ENCODE measurements at places on chromosomes 12 and 14.

DNA sequence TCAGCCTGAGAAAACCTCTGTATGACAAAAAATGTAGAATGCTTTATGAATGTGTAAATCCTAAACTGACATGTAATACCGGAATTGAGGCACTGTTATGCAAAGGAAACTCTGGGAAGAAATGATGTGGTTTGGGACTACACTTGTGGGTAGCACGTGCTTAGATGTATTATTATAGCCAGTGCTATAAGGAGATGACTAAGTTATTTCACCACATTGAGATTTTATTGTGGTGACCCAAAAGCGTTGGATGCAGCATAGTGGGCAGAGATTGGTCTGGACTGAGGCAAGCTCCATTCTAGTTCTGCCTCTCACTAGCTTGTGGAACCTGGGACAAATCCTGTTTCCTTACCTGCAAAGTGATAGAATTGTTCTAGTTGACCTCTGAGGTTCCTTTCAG lies 172.2 kb downstream of the SNAPC1 start:
- DNase-seq = no peak

GRCh38 chr12:57554453-57554852 lies 4.6 kb downstream of the KIF5A start:
- no peak for DNase-seq

DNA sequence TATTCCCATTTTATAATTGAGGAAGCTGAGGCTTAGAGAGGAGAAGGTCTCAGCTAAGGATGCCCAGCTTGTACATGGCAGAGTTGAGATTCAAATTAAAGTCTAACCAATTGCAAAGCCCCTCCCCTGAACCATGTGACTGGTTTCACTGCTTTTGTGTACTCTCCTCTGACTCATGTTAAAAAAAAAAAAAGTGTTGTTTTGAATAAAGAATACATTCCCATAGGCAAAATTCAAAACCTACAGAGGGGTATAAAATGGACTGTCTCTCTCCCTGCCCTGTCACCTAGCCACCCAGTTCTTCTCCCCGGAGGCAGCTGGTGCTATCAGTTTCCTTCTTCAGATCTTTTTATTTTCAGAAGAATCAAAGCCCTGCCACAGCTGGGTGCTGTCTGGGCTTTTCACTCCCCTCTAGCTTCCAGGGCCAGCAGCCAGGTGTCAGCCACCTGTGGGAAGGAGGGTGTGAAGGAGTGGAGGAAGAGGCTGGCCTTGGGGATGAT lies 5.4 kb downstream of the PSMD9 start:
- DNase-seq = no peak

- DNase-seq = no peak
Measured at GRCh38 chr14:66939409-66939808, 249.8 kb upstream of the GARIN2 start.

DNA sequence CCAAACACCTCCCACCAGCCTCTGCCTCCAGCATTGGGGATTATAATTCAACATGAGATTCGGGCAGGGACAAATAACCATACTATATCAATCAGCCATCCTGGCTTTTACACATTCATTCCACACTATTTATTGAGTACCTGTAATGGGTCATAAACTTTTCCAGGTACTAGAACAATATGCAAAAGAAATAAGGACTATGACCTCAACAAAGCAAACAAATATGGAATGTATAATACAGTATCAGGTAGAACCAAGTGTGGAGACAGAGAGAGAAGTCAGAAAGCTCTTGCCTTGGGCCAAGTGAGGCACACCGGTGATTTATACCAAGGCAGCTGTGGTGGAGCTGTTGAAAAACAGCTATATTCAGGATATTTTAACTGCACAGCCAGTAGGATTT lies 116.3 kb downstream of the TSPAN8 start:
- DNase-seq = no peak

DNA sequence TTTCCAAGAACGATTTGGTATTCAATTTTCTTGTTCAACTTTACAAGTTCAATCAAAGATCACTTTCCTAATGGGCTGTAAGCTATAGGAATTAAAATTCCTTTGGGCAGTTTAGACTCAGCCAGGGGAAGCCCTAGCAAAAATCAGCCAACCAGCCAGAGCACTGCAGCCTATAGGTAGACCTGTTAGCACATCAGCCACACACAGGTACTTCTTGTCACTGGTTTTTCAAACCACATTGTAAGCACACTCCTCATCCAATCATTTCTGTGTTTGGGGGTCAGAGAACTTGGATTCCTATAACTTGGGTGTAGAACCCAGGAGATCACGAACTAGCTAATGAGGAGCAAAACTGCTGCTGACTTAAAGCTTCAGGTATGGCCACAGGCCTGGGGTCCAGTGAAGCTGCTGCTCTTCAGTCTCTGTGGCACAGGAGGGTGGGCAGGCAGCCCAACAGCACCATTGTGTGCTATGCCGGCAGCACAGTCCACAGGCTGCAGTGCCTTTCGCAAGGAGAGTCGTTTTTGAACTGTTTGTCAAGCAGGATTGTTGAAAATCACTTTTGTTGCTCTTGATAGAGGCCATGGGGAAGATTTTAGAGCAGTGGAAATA lies 87.3 kb upstream of the RFX4 start:
- no peak for DNase-seq

GRCh38 chr12:101051901-101052550 lies 158.0 kb downstream of the SLC5A8 start:
- no peak for DNase-seq

- DNase-seq = no peak
Measured at GRCh38 chr12:131975228-131975627, 25.5 kb downstream of the EP400 start.

DNA sequence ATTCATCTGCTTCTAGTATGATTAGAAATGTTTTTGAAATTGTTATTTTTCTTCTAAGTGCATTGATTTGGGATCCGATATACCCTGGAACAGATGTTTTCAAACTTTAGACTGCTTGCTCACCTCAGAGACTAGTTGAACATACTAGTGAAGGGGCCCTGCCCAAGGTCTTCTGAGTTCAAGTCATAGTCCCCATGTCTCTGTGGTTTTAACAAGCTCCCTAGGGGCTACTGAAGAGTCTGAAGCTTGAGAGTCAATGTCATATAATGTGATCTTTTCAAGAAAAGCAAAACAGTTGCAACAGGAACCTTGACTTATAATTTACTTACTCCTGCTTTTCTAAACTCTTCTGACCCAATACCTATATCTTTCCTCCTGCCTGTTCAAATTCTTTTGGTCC lies 7.5 kb upstream of the UBE2N start:
- no peak for DNase-seq

- no peak for DNase-seq
Measured at GRCh38 chr12:4178424-4179170, 95.0 kb upstream of the CCND2 start.

DNA sequence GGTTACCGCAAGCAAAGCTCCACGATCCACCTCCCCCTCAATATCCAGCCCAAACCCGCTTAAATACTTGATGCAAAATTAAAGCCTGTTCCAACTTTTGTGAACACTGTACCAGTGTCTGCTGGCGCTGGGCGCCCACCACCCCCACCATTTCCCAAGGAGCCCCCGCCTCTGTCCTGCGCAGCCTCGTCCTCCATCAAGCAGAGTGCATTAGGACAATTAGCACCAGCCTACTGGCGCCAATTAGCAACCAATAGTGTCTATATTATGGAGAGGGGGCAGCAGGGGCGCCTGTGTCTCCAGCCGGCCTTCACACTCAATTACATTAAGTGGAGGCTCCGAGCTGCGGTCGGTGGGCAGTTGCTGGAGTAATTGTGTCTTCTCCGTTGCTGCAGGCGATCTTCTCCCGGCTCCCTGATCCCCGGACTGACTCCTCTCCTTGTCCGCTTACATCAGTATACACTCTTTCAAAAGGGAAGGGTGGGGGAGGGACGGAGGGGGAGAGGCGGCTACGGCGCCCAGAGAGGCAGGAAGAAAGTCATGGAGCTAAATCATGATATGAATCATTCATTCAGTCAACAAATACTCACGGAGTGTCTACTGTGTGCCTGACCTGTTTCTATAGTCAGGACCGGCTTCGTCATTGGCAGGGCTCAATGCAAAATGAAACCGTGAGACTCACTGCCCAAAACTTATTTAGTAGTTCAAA lies 707.3 kb downstream of the MED13L start:
- DNase-seq = no peak

All from CD4-positive, alpha-beta T cell treated with Interleukin-21 for 1 hour (primary cell).